Hematopoietic multipotent progenitor cell treated with erythropoietin and hydrocortisone succinate and interleukin-3 and kit ligand, for 15 days (in vitro differentiated cells): ENCODE measurements at places on chromosomes 5 and 9.
A peak's percentile ranks its signal among the peaks of the same experiment; 100 is the strongest.

GRCh38 chr9:33860200-33860871, 43.4 kb downstream of the UBE2R2 start:
- no peak for DNase-seq

DNA sequence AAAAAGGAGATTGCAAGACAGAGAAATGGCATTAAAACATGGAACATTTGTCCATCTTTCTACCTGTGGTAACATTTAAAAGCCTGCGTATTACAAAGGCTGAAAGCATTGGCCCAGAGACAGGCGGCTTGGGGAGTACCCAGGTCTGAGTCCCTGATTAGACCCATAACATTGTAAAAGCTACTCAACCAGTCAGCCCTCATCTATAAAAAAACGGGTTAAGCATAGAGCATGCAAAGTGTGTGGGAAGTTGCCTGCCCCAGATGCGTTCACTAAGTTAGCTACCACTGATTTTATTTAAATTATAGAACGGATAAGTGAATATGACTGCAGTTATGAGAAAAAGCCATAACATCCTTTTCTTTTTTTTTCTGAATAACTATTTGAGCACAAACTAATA, 276.1 kb downstream of the CDH12 start:
- no peak for DNase-seq

DNA sequence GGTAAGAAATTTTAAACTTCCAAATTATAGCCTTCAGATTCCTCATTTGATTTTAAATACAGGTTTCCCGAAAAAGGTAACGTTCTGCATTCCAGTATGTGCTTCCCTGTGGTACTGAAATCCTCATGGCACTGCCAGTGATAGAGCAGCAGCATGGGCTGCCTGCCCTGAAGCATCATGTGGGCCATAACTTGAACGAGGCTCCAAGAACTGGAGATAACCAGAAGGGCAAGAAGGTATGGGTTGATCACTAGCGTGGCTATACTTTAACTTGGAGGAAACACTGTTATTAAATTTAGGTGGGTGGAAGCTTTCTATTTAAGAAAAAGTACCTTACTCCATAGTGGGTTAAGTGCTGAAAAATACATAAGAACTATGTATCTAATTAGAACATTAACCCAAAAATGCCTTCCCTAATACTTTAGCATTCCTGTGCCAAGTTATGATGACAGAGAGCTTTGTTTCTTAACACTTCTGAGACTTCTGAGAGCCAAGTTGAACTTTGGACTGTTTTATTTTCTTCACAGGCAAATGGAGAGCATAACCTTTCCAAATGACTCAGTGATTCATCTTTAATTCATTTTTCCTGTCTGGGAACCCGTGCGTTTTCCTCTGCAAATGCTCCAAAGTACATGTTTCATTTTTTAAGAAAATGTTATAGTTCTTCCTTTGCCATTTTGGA, 191.5 kb upstream of the GNA14 start:
- no peak for DNase-seq

- DNase-seq: no peak
Measured at GRCh38 chr9:34343090-34343489, 13.7 kb downstream of the NUDT2 start.

DNA sequence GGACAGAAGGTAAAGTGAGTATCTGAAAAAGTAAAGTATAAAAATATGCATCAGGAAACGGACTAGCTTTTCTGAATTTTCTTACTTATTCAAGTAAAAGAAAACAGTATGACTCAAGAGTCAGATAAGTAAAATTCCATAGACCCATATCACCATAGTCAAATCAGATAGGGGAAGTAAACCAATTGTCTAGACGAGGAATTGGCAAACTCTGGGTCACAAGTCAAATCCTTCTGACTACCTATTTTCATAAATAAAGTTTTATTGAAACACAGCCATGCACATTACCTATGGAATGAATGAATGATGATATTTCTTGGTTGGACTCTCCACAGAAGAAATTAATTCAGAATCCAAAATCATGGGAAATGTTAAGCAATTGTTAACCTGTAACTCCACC, 59.1 kb upstream of the TMC1 start:
- no peak for DNase-seq

- no peak for DNase-seq
Measured at GRCh38 chr5:157485811-157486210, 25.8 kb downstream of the NIPAL4 start.

DNA sequence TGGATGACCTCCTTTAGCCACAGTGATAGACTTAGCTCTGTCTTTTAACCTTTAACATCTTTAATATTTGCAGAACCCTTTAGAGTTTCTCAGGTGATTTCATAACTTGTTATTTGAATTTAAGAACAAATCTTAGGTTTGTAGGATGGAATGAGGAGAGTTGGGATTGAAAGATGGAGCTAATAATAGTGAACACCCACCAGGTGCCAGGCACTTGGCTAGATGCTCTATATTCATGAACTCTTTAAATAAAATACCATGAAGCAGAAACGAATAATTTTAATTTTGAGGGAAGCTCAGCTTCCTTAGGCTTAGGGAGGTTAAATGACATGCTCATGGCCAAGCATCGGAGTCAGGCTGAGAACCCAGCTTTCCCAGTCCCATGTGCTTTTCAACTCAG, 19.4 kb upstream of the CARNMT1 start:
- no peak for DNase-seq

- DNase-seq: no peak
Measured at GRCh38 chr5:142150431-142150830, 41.9 kb downstream of the NDFIP1 start.

GRCh38 chr5:158832096-158832685, 267.5 kb downstream of the EBF1 start:
- no peak for DNase-seq

DNA sequence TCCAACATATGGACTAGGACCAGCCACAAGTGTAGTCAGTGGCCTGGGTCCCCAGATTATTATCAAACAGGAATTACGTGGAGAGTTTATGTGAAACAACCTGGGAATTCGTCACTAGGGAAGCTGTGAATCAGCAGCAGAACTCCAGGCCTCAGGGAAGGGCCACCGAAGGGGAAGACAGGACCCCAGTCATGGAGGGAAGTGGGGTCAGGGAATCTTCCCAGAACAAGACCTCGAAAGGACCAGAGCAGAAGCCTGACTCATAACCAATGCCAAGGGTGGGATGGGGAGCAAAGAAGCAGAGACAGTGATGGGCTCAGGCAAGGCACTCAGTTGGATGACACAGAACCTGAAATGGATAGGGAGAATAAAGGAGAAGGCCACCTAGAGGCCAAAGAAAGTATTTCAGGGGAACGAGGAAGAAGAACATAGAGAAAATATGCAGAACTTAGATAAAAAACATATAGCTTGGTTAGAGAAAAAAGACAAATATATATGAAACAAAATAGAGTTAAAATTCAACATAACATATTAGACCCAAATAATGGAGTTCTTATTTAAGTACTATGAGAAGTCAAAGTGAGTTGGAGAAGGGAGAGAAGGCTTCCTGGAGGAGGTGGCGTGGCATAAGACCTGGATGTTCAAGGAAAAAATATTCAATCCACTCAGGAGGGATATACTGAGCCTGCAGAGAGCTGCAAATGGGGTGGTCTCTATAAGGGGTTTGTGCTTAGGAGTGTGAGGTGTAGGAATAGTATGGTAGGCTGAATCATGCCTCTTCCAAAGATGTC, 66.7 kb upstream of the CAST start:
- DNase-seq: peak; percentile 22

- DNase-seq: no peak
Measured at GRCh38 chr9:137078701-137079400, 1.5 kb downstream of the UAP1L1 start.

GRCh38 chr5:37520811-37521210, 141.7 kb downstream of the WDR70 start:
- DNase-seq: no peak

DNA sequence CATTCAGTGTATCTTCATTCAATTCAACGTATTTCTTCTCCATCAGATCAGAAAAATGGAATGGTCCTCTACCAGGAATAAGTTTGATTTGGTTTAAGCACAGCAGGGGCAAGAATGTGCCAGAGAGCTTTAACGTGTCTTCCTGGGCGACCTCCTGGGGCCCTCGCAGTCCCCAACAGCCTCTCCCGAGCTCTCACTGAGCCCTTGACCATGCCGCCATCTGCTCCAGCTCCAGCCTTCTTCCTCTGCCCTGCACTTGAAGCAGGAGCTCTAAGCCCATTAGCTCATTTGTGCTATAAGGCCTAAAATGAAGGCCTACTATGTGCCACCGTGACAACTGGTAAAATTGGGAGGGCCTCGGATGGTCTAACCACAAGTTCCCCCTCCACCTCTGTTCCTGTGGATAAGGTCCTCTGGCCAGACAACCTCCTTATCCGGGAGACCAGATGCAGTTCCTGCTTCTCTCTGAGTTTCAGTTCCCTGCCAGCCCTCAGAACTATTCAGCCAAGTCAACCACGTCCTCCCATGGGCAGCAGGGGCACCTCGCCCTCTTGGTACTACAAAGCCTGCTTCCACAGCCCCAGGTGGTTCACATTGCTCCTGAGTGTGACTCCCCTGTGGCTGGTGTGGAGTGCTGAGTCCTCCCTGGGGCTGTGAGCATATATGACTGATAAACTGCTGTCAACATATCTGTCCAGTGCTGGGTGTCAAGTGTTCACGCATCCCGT, 35.8 kb downstream of the C5orf15 start:
- DNase-seq: peak; percentile 94

GRCh38 chr9:4921449-4921848, 63.6 kb upstream of the JAK2 start:
- DNase-seq: no peak

- DNase-seq: no peak
Measured at GRCh38 chr5:61860978-61861377, 445.0 kb upstream of the KIF2A start.

DNA sequence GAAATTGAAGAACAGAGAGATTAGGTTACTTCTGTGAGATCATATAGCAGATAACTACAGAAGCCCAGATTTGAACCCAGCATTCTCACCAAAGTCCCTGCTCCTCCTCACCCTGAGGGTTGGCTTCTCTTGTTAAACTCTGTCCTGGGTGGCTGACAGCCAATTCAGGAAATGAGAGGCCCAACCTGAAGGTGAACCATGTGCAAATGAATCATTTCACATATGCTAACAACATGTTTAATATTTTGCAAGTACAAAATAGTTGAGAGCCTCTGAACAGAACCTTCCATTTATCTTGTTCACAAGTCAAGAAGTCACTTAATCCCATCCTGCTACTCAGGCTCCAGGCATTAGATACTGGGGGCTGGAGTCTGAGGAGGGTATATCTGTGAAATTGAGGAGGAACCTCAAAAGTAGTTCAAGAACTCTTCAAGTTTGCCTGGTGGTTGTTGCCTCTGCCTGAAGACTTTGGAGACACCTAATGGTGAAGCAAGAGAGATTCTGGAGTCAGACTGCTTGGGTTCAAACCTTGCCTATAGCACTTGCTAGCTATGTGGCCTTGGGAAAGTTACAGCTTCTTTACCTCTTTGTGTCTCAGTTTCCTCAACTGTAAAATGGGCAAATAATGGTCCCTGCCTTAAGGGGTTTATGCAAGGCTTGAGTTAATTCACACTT, 564.0 kb downstream of the PSAT1 start:
- no peak for DNase-seq

GRCh38 chr9:115694014-115694413, 459.6 kb upstream of the PAPPA start:
- no peak for DNase-seq

DNA sequence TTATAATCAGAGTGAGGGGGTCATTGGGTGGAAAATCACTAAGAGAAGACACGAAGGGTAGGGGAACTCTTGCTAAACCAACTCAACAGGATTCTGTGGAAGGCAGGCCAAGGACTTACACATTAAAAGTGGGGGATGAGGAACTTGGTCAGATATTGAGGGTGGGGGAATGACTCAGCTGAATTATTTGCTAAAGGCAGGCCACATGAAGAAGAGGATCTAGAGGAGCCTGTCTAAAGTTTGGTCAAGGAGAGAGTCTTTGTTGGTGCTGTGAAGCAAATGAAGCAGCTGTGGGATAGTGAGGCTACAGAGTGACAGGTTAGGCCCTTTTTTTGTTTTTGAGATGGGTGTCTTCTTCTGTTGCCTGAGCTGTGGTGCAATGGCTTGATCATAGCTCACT, 63.9 kb upstream of the SPRY4 start:
- no peak for DNase-seq

DNA sequence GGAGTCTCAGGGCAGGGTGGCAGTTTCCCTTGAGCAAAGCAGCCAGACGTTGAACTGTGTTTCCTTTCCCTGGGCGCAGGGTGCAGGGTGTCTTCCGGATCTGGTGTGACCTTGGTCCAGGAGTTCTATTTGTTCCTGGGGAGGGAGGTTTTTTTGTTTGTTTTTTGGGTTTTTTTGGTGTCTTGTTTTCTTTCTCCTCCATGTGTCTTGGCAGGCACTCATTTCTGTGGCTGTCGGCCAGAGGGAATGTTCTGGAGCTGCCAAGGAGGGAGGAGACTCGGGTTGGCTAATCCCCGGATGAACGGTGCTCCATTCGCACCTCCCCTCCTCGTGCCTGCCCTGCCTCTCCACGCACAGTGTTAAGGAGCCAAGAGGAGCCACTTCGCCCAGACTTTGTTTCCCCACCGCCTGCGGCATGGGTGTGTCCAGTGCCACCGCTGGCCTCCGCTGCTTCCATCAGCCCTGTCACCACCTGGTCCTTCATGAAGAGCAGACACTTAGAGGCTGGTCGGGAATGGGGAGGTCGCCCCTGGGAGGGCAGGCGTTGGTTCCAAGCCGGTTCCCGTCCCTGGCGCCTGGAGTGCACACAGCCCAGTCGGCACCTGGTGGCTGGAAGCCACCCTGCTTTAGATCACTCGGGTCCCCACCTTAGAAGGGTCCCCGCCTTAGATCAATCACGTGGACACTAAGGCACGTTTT, 3.5 kb upstream of the PHYHD1 start:
- DNase-seq: no peak

DNA sequence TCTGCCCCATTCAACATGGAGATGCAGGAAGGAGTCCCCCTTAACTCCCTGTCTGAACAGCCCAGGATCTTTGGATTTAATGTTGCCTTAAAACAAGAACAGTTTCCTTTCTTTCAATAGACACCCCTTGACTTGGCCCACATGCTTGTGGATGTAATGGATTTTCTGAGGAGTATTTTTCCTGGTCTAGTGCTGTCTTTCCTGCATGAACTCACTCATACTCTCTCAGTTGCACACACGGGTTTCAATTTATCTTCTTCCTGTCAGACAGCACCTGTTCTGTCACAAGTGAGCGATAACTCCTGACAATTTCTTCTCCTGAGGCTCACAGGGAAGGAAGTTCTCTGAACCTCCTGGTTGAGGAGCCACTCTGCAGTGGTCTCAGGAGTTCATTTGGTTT, 85.1 kb downstream of the ACER2 start:
- DNase-seq: no peak

- no peak for DNase-seq
Measured at GRCh38 chr5:76620166-76620565, 3.0 kb downstream of the F2RL2 start.

DNA sequence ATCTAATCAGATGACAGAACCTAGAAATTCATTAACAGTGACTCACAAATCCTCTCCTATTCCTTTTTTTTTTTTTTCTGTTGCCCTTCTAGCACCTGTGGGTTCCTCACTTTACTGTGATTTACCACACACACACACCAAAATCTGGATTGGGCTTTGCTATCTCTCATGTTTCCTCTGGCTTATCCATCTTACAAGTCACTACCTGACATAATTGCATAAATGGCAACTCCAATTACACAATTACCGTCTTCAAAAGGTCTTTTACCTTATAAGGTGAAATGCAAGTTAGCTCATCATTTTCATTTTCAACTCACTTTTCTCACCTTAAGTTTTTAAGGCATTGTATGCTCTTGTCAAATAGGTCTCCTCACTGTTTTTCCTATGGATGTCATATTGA, 426.3 kb upstream of the MEF2C start:
- DNase-seq: no peak
